ENCODE measurements at places on chromosomes 6 and 20.

DNA sequence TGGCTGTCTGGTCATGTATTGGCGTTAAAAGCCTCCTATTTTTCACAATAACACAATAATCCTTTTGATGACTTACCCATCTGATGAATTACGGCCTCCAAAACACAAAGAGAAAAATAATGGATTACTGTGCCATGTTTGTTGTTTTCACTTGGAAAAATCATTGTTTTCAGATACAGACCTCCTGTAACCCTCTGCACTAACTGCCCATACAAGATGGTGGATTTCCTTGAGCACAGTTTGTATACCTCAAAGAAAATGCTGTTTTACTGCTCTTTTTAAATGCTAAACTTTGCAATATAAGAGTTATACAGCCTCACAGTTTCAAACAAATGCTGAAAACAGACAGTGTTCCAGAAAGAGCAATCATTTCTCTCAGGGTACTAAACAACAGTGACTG is 61.0 kb downstream of the SMLR1 start:
- H3K36me3 ChIP-seq, result peaks cover 7% of the 10 kb centered on the region
- no peak for DNase-seq
- H3K27ac ChIP-seq, result no peak overlapping the region
- H3K4me3 ChIP-seq, result no peak overlapping the region
- H3K27me3 ChIP-seq, result no peaks in the 10 kb centered on the region

DNA sequence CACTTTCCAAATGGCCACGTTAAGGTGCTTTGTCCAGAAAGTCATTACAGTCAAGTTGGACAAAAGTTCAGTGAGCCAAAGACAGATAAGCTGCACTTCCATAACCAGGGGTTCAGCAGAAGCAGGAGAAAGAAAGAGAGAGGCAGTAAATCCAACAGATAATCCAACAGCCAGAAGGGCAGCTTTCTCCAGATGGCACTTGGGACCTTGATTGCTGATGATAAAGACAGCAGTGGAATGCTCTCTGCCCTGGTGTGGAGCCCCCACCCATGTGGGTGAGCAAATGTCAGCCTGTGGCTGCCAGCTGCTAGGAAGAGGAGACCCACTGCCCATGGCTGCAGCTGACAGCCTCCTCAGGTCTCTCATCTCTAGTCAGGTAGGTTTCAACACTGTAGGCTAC is 18.7 kb upstream of the NRSN1 start:
- H3K4me1 ChIP-seq, result no peaks in the 10 kb centered on the region
- no peaks in the 10 kb centered on the region for H3K36me3 ChIP-seq
- H3K27me3 ChIP-seq, result no peaks in the 10 kb centered on the region
- H3K4me3 ChIP-seq, result no peak overlapping the region

GRCh38 chr6:148573922-148574321 is 172.9 kb upstream of the UST start:
- no peaks in the 10 kb centered on the region for H3K36me3 ChIP-seq
- DNase-seq, result no peak
- no peaks in the 10 kb centered on the region for H3K27me3 ChIP-seq
- no peak overlapping the region for H3K27ac ChIP-seq
- H3K4me1 ChIP-seq, result no peaks in the 10 kb centered on the region
- H3K4me3 ChIP-seq, result no peak overlapping the region

- no peaks in the 10 kb centered on the region for H3K36me3 ChIP-seq
- H3K27me3 ChIP-seq, result no peaks in the 10 kb centered on the region
- peak overlapping the region; percentile 35 for H3K27ac ChIP-seq
- H3K4me1 ChIP-seq, result no peaks in the 10 kb centered on the region
- no peak for DNase-seq
- no peak overlapping the region for H3K4me3 ChIP-seq
These were observed 180.1 kb upstream of the AKAP12 start for GRCh38 chr6:151059612-151060095.

GRCh38 chr6:136969433-136969832 is 47.3 kb downstream of the SLC35D3 start:
- no peaks in the 10 kb centered on the region for H3K36me3 ChIP-seq
- H3K4me3 ChIP-seq, result no peak overlapping the region
- H3K27me3 ChIP-seq, result no peaks in the 10 kb centered on the region
- peak overlapping the region; percentile 51 for H3K27ac ChIP-seq
